ENCODE measurements at places on chromosomes 7 and 10.

GRCh38 chr10:12656518-12657142, 307.3 kb downstream of the CAMK1D start:
- peak; percentile 32 for DNase-seq

DNA sequence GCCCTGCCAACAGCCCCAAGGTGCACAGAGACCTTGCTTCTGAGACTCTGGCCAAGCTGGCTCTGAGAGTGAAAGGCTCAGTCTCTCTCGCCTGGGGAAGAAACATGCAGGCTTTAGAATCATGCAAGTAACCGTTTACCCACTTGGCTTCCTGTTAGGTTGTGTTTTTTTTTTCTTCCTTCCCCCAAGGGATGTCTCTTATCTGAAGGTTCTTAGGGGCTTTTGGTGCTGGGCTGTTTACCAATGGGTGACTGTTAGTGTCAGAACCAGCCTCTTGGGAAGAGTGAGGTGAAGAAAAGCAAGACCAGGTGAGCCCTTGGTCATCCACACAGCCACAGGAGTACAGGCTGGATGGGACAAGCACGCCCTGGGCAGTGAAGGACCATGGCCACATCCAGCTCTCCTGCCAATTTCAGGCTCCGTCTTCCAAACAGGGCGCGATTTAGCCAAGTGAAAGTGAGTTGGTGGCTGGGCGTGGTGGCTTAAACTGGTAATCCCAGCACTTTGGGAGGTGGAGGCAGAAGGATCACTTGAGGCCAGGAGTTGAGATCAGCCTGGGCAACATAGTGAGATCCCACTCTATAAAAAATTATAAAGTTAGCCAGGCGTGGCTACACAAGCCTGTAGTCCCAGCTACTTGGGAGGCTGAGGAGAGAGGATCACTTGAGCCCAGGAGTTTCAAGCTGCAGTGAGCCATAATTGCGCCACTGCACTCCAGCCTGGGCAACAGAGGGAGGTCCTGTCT, 76.3 kb upstream of the CUX1 start:
- no peak for DNase-seq

- no peak for DNase-seq
Observed at GRCh38 chr7:143954135-143954534, 509 bp upstream of the OR2F1 start.

GRCh38 chr7:44911911-44912310, 26.6 kb upstream of the PURB start:
- no peak for DNase-seq

DNA sequence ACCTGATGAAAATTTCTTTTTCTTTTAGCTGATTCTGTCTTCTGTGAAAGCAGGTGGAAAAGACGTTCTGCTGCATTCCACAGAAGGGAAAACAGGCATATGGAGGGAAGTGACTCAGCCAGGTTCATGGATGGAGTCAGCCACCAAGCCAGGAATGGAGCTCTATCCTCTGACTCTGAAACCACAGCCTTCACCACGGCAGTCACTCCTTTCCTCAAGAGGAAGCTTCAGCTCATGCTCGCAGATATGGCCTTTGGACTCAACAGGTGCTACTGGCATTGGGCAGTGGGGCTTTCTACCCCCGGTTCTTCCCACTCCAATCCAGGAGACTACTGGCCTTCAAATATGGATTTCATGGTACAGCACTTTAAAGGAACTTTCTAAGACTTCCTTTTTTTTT, 11.5 kb upstream of the PLAU start:
- no peak for DNase-seq

DNA sequence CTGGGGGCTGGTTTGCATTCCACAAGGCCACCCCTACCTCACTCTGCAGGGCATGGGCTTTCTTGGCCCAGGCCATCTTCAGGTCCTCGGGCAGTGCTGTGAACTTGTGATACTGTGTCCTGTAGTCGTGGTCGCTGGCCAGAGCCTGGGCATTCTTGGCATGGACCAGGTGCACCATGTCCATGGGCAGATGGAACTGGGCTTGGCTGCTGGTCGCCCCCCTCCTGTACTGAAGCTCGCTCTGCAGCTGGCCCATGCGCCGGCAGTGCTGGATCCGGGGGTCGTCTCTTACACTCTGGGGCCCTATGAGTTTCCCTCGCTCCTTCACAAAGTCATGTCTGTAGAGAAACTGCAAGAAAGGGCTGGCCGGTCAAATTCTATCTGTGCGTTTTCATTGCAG, 51.7 kb downstream of the HABP2 start:
- DNase-seq, result no peak

GRCh38 chr7:148037044-148037443, 553.5 kb upstream of the C7orf33 start:
- DNase-seq, result no peak

DNA sequence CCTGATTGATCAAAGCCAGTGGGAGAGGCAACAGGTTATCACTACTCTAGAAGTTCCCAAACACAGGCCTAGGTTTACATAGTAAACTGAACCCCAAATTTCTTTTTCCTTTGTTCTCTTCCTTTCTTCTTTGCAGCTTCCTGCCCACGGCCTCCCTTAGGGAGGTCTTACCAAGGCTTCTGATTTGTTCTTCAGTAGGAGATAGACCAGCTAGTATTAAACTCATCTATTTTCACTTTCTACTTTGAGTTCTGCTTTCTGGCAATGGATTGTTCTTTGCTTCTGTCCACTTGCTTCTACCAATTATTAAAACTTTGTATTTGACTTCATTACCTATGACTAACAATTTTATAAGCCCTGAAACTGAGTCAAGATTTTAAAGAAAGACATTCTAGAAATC, 251.2 kb upstream of the FZD1 start:
- DNase-seq, result no peak

- no peak for DNase-seq
Observed at GRCh38 chr7:20310963-20311742, 19.5 kb upstream of the ITGB8 start.

DNA sequence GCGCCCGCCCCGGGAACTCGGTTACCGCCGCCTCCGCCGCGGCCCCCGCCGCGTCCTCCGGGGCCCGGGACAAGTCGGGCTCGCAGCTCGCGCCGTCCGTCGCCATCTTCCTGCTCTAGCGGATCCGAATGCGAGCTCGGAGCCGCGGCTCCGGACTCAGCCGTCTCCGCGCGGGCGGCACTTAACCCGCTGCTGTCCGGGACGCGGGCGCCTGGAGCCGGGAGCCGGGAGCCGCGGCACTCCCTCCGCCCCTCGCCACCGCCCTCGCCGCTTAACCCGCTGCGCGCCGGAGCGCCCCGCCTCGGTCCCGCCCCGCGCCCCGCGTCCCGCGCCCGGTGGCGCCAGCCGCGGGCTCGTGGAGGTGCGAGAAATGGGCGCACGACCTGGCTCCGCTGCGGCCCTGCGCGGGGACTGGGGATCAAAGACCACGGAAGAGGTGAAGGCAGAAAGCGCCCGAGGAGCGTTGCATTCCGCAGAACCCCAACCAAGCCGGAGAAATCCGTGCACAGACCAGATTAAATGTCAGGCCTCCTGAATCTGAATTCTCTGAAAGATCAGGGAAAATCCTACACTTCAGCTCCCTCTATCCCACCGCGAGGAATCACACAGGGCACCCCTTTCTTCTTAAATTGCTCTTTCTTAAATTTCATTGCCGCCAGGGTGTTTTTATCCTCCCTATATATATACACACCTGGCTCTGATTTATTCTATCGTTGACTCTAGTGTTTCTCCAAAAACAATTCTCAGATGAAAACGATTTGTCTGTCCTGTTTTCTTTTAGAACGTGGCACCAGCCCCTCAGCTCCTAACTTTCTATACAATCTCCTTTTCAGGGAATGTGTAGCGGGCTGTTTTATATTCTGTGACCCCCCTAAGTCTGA, at the start of gene CTTNBP2:
Gene CTTNBP2 (minus strand): TSS at position 132 of the 881 bp plus-strand sequence. CDS start 26 bp downstream, at position 106.
- DNase-seq, result no peak

GRCh38 chr10:34996843-34997242, 93.3 kb downstream of the CUL2 start:
- no peak for DNase-seq

DNA sequence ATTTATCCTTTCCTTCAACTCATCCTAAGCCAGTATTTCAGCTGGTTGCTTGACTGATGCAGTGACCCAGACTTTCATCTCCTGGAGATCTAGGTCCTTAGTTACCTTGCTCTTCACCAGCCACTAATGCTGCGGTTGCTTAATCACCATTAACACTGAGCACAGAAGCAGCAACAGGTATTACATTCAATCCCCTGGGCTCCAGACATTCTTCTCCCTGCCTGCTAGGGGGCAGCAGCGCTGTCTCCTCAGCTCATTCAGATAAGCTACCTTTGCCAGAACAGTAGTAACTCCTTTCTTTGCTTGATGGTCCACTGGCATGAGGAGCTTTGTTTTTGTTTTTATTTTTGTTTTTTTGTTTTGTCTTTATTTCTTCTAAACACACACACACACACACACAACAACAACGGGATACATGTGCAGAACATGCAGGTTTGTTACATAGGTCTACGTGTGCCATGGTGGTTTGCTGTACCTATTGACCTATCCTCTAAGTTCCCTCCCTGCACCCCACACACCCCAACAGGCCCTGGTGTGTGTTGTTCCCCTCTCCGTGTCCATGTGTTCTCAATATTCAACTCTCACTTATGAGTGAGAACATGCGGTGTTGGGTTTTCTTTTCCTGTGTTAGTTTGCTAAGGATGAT, 1043.2 kb upstream of the C7orf33 start:
- no peak for DNase-seq

DNA sequence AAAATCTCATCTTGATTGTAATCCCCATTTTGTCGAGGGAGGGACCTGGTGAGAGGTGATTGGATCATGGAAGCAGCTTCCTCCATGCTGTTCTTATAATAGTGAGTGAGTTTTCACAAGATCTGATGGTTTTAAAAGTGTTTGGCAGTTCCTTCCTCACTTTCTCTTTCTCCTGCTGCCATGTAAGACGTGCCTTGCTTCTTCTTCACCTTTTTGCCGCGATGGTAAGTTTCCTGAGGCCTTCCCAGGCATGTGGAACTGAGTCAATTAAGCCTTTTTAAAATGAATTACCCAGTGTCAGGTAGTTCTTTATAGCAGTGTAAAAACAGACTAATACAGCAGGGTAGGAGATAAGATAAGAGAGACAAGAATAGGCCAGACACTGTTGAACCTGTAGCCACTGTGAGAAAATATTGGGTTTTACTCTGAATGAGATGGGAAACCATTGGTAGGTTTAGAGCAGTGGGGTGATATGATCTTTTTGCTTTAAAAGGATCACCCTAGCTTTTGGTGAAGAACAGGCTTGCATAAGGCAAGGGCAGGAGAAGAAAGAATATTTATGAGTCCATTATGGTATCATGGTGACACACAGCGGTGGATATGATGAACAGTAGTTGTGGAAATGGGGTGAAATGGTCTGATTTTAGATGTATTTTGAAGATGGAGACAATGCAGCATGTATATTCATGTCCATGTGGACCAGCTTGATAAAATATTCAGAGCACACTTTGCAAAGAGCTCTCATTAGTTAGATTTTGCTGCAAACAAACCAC, 11.5 kb downstream of the OR6B1 start:
- DNase-seq, result peak; percentile 11

- peak; percentile 59 for DNase-seq
Observed at GRCh38 chr7:30433082-30433481, 45.5 kb downstream of the NOD1 start.

DNA sequence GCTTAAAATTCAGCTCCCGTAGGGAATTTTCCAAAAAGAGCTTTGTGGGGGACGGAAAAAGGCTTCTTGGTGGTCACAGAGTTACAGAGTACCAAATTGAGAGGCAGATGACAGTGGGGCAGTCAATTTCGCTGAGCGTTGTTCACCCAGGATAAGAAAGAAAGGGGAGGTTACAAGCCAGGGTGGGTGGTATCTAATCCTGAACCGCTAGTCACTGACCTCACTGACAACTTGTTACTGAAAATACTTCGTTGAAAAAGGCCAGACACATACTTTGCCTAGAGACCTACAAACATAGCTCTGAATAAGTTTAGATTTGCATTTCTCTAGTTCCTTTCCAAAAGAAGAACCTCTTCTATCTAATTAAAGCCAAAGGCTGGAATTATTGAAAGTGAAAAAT, at the start of gene CTNNA3:
Gene CTNNA3 (minus strand): TSS at position 167 of the 400 bp plus-strand sequence.
- no peak for DNase-seq

DNA sequence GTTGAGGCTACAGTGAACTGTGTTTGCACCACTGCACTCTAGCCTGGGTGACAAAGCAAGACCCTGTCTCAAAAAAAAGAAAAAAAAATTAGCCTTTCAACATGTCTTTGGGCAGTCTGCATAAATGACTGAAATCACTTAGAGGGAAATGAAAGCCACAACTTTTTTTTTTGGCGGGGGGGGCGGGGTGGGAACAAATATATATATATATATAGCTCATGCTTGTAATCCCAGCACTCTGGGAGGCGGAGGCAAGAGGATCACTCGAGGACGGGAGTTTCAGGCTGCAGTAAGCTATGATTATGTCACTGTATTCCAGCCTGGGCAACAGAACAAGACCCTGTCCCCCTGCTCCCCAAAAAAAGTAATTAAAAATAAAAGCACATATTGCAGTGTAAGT, 23.4 kb upstream of the MICU1 start:
- no peak for DNase-seq

DNA sequence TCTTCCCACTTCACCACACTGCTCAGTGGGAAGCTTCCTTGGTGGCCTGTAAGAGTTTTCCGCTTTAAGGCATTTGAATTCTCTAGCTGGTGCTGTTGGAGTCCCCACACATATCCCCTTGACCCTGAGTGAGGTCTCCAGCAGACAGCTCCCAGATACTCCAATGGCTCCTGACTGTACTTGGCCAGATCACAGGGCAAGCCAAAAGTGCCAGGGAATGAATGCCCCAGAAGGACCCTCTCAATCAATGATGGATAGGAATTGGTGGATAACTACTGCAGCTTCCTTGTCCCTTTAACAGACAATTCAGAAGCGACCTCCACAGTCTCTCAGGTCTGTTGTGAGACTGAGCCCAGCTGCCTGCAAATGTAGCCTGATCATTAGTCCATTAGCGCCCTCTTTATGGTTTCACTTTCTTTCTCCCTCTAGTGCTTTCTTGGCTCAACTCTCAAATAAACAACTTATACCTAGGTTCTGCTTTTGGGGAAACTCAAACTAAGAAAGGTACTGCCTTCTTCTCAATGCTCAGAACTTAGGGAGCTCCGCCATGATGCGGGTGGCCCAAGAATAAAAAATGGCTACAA, 283.0 kb downstream of the TCF7L2 start:
- DNase-seq, result no peak

DNA sequence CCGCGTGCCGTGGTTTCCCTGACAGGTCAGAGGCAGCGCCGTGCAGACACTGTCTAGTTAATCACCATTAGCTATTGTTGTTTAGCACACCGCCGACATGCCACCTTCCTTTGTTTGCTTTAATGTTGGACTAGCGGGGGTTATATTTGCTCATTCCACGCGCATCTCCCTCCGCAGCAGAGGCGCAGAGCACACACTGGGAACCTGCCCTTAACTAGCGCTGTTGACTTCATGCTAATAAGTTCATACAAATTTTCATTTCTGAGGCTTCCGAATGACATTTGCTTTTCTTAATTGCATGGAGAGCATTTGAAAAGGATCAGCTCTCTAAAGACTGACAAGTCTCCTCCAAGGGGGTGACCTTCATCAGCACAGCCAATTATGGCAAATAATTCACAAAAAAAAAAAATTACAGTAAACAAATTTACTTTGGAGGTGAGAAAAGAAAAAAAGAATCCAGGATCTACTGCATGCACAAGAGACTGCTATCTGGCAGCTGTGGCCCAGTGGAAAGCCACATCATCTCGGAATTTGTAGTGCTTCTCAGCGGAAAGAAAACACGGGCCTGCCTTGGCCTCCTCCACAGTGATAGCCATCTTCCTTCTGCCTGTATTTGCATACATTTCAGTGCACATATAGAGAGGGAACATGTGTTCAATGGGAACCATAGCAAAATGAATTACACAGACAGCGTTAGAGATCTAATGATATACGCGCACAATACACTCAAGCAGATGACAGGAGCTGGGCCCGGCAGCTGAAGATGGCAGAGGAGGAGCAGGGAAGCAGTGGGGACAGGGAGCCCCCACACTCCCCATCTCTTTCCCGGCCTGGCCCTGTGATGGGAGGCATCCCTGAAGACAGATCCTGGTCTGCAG, 94.2 kb downstream of the EBF3 start:
- no peak for DNase-seq
